Activated T-helper 1 cell treated with anti-CD3 and anti-CD28 coated beads, Interleukin-12 subunit alpha, Interleukin-12 subunit beta, Interleukin-2, Interleukin-4 antibody, amounts not matched to agents 30 ng/mL and 10 ng/mL and 1 ng/mL, durations not matched to agents 14 hours and 24 hours and 36 hours (primary cell): ENCODE measurements at places on chromosomes 7 and 10.

- peaks cover 87% of the 10 kb centered on the region for H3K27me3 ChIP-seq
- H3K36me3 ChIP-seq = no peaks in the 10 kb centered on the region
- no peak overlapping the region for H3K4me3 ChIP-seq
- peak; percentile 66 for DNase-seq
Observed at GRCh38 chr10:101141616-101142532, 10.8 kb downstream of the TLX1 start.

GRCh38 chr10:54947605-54948004 lies 146.6 kb upstream of the PCDH15 start:
- DNase-seq = no peak
- no peaks in the 10 kb centered on the region for H3K36me3 ChIP-seq
- no peaks in the 10 kb centered on the region for H3K4me1 ChIP-seq
- H3K27ac ChIP-seq = no peak overlapping the region

DNA sequence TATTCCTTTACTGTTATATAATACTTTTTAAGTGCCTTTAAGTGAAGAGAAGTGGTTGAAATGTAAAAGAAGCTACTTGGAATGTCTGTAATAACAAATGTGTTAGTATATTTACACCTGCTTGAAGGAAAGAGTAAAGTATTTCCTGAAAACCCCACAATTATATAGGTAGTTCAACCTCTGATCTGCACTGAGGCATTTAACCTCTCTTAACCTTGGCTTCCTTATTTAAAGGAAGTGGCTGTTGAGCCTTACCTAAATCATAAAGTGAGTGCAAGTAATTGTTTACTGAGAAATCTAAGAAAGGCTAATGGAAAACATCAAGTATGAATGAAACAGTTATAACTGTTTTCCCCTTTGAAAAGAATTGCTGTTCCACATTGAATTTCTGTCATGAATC lies 294.5 kb downstream of the ADK start:
- H3K36me3 ChIP-seq = no peaks in the 10 kb centered on the region
- H3K4me3 ChIP-seq = no peak overlapping the region
- no peak overlapping the region for H3K27ac ChIP-seq
- no peak for DNase-seq
- no peaks in the 10 kb centered on the region for H3K4me1 ChIP-seq

DNA sequence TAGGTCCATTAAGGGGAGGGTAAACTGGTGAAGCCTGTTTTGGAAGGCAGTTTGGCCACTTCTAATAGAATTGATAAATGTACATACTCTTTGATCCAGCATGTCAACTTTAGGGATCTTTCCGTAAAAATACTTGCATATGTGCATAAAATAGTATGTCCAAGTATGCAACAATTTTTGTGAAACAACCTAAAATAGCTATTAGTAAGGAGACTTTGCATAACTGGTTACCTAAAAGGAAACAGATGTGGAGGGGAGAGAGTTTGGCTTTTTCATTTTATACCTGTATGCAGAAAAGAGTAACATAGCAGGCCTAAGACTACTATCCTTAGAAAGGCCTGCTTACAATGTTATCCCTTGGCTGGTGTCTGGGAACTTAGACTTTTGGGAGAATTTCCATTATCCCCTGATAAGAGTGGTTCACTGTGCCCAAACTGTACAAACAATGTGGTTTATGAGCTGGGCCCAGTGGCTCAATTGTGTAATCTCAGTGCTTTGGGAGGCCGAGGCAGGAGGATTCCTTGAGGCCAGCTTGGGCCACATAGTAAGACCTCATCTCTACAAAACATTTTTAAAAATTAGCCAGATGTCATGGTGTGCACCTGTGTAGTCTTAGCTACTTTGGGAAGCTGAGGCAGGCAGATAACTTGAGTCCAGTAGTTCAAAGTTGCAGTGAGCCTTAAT lies 21.3 kb downstream of the PTPN12 start:
- no peaks in the 10 kb centered on the region for H3K36me3 ChIP-seq
- no peaks in the 10 kb centered on the region for H3K4me1 ChIP-seq
- no peak for DNase-seq
- no peaks in the 10 kb centered on the region for H3K27me3 ChIP-seq

DNA sequence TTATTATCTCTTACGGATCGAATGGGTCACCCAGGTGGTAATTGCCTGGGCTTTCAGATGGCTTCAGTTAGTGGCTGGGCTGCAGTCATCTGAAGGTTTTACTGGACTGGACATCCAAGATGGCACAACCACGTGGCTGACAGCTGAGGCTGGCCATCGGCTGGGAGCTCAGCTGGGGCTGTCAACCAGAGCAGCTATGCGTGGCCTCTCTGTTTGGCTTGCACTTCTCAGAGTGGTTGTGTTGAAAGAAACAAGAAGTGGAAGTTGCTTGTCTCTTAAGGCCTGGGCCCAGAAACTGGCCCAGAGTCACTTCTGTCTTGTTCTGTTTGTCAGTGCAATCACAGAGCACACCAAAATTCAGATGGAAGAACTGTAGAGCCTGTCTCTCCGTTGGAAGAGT lies 5.7 kb upstream of the GDI2 start:
- peaks cover 51% of the 10 kb centered on the region for H3K4me1 ChIP-seq
- DNase-seq = no peak
- H3K27ac ChIP-seq = no peak overlapping the region
- no peaks in the 10 kb centered on the region for H3K27me3 ChIP-seq
- no peak overlapping the region for H3K4me3 ChIP-seq
- H3K36me3 ChIP-seq = peaks cover 13% of the 10 kb centered on the region

GRCh38 chr7:80488851-80489370 lies 23.0 kb downstream of the GNAT3 start:
- H3K4me3 ChIP-seq = no peak overlapping the region
- no peaks in the 10 kb centered on the region for H3K27me3 ChIP-seq
- no peaks in the 10 kb centered on the region for H3K36me3 ChIP-seq
- H3K4me1 ChIP-seq = no peaks in the 10 kb centered on the region
- no peak overlapping the region for H3K27ac ChIP-seq
- no peak for DNase-seq

DNA sequence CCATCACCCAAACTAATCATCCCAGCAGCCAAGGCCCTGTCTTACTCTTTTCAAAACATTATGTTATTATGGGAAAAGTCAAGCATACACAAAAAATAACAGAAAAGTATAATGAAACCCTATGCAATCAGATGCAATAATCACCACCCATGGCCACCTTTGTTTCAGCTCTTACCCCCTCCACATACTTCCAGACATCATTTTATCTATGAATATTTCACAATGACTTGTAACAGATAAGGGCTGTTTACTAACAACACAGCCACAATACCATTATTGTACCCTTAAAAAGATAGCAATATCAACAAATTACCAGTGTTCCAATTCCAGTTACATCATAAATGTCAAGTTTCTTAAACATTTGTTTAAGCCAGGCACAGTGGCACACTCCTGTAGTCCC lies 35.2 kb downstream of the AIFM2 start:
- peaks cover 21% of the 10 kb centered on the region for H3K4me1 ChIP-seq
- H3K27me3 ChIP-seq = no peaks in the 10 kb centered on the region
- no peak for DNase-seq
- no peak overlapping the region for H3K4me3 ChIP-seq
- no peak overlapping the region for H3K27ac ChIP-seq
- H3K36me3 ChIP-seq = no peaks in the 10 kb centered on the region

- DNase-seq = no peak
- no peak overlapping the region for H3K4me3 ChIP-seq
- H3K4me1 ChIP-seq = no peaks in the 10 kb centered on the region
Observed at GRCh38 chr10:100895346-100895745, 17.4 kb upstream of the SLF2 start.

DNA sequence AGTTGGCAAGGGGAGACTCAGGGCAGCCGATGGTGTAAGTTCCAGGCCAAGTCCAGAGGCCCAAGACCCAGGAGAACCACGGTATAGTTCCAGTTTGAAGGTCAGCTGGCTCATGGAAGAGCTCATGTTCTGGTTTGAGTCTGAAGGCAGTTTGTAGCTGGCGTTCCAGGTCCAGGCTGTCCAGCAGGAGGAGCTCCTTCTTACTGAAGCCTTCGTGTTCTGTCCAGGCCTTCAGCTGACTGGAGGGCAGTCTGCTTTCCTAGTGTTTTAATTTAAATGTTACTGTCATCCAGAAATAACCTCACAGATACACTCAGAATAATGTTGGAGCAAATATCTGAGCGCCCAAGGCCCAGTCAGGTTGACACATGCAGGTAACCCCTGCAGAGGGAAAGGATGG lies 4.2 kb downstream of the SUN1 start:
- H3K36me3 ChIP-seq = peaks cover 12% of the 10 kb centered on the region
- no peaks in the 10 kb centered on the region for H3K27me3 ChIP-seq

DNA sequence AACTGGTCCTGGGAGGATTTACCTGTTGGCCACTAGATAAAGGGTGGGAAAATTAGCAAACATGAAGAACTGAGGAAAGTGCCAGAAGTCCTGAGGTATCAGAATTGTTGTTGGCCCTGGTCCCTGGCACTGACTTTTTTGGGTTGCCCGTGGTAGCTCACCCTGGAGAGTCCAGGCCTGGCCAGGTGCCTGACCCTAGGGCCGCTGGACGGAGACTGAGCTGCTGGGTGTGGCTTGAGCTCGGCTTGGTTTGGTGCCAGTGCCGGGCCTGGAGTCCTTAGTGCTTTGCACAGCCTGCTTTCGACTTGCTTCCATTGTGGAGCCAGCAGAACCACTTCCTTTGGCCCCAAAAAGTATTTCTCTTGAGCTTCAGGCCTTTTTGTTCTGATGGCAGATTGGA lies 12.9 kb downstream of the MDH2 start:
- H3K4me1 ChIP-seq = no peaks in the 10 kb centered on the region
- no peak overlapping the region for H3K4me3 ChIP-seq
- no peak overlapping the region for H3K27ac ChIP-seq
- peaks cover 58% of the 10 kb centered on the region for H3K36me3 ChIP-seq
- no peaks in the 10 kb centered on the region for H3K27me3 ChIP-seq
- no peak for DNase-seq
